Left colon (tissue), 2 donors: ENCODE measurements at places on chromosomes 12 and 14. TPM values are rescaled to one million over a fixed set of nuclear protein-coding genes. Genes with fewer than 3 reads are reported as not detected.

BDKRB1 gene
- 5.2 TPM for total RNA-seq

OLR1 gene
- not detected for total RNA-seq

LBHD2 gene
- not detected for total RNA-seq

BICDL1 gene
- 9.1 TPM for total RNA-seq

SLC4A8 gene
- total RNA-seq: 1.8 TPM

SYT10 gene
- 0.31 TPM for total RNA-seq

CD163L1 gene
- 9.8 TPM for total RNA-seq

EPYC gene
- total RNA-seq: not detected

PIWIL1 gene
- 0.31 TPM for total RNA-seq

MYH6 gene
- not detected for total RNA-seq

CD9 gene
- 574 TPM for total RNA-seq

SMOC1 gene
- total RNA-seq: 0.89 TPM

CMAS gene
- 144 TPM for total RNA-seq

MYL2 gene
- total RNA-seq: not detected

ADAM21 gene
- not detected for total RNA-seq

RAPGEF3 gene
- 9.7 TPM for total RNA-seq

TGM1 gene
- 2.9 TPM for total RNA-seq

SCN8A gene
- 9.2 TPM for total RNA-seq

IL31 gene
- total RNA-seq: not detected

GYS2 gene
- not detected for total RNA-seq

TDRD9 gene
- total RNA-seq: 0.24 TPM

INSM2 gene
- total RNA-seq: not detected

AKAP3 gene
- total RNA-seq: 1.6 TPM

TESPA1 gene
- total RNA-seq: 0.55 TPM

RHOF gene
- 148 TPM for total RNA-seq

PTPN6 gene
- 43.9 TPM for total RNA-seq

GALNT8 gene
- total RNA-seq: 24.5 TPM

SYT1 gene
- total RNA-seq: 0.92 TPM

NDRG2 gene
- total RNA-seq: 140 TPM
